ENCODE measurements at places on chromosomes 1 and 21.

- DNase-seq = peak; percentile 2
Observed at GRCh38 chr1:233790662-233791371, 113.7 kb upstream of the SLC35F3 start.

GRCh38 chr1:97308131-97308530 lies 586.5 kb downstream of the PTBP2 start:
- DNase-seq = no peak

- no peak for DNase-seq
Observed at GRCh38 chr1:109432336-109432735, 6.1 kb upstream of the PSMA5 start.

- no peak for DNase-seq
Observed at GRCh38 chr1:61450454-61450853, 274.5 kb downstream of the TM2D1 start.

- DNase-seq = no peak
Observed at GRCh38 chr21:46634427-46634826, 1.0 kb upstream of the PRMT2 start.

Data from NCI-H526 treated with DMSO at 0.1 percent for 48 hours (cell line).